Fibroblast of the aortic adventitia (primary cell): ENCODE measurements at places on chromosomes 1 and 21.
A peak's percentile ranks its signal among the peaks of the same experiment; 100 is the strongest.

- no peak for DNase-seq
Observed at GRCh38 chr1:10132852-10133251, 77.5 kb upstream of the KIF1B start.

DNA sequence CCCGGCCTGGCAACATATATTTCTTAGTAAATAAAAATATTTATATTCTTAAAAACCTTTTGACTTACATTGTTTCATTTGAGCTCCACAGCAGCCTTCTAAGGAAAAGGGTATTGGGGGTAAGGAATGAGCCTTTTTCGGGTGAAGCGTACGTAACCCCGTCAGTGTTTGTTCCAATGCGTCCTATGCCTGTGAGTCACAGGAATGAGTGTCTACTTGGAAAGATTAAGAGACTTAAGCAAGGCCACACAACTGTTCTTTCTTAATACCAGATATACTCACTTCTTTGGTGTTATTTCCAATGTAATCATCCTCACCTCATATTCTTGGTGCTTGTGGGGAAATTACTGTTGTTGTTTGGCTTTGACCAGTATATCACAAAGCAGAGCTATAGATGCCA is 22.7 kb downstream of the WDTC1 start:
- DNase-seq: peak; percentile 22

GRCh38 chr1:64038119-64038518 is 165.3 kb upstream of the UBE2U start:
- peak; percentile 67 for DNase-seq

DNA sequence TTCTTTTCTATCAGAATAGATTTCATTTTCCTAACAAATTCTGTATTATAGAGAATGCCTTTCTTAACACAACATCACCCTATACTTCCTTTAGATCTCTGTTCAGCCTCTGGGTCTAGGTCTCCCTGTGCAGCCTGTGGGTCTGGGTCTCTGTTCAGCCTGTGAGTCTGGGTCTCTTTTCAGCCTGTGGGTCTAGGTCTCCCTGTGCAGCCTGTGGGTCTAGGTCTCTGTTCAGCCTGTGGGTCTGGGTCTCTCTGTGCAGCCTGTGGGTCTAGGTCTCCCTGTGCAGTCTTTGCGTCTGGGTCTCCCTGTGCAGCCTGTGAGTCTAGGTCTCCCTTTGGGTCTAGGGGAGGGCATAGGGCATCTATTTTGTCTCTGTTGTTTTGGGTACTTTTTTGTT is 59.6 kb upstream of the DIP2A start:
- no peak for DNase-seq

DNA sequence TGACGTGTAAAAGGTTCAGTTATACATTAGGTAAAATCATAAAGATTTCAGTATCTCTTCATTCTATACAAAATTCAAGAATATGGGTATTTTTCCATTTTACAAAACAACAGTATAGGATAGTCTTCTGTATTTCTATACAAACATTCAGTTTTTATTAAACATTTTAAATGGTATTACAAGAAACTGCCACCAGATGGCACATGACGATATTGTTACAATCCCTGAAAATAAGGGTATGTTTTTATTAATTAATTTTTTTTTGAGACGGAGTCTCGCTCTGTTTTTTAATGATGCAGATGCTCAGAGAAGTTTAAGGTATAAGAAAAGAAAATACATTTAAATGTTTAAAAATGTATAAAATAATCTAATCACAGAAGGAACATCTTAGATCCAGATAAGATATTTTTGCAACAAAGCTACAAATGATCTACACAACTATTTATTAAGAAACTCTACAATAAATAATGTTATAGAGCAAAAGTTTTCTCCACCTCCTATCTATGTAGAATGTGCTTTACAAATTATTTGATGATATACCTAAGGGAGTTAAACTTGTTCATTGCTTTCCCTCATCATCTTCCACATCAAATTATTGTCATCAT is 23.5 kb upstream of the RSBN1 start:
- peak; percentile 81 for DNase-seq

DNA sequence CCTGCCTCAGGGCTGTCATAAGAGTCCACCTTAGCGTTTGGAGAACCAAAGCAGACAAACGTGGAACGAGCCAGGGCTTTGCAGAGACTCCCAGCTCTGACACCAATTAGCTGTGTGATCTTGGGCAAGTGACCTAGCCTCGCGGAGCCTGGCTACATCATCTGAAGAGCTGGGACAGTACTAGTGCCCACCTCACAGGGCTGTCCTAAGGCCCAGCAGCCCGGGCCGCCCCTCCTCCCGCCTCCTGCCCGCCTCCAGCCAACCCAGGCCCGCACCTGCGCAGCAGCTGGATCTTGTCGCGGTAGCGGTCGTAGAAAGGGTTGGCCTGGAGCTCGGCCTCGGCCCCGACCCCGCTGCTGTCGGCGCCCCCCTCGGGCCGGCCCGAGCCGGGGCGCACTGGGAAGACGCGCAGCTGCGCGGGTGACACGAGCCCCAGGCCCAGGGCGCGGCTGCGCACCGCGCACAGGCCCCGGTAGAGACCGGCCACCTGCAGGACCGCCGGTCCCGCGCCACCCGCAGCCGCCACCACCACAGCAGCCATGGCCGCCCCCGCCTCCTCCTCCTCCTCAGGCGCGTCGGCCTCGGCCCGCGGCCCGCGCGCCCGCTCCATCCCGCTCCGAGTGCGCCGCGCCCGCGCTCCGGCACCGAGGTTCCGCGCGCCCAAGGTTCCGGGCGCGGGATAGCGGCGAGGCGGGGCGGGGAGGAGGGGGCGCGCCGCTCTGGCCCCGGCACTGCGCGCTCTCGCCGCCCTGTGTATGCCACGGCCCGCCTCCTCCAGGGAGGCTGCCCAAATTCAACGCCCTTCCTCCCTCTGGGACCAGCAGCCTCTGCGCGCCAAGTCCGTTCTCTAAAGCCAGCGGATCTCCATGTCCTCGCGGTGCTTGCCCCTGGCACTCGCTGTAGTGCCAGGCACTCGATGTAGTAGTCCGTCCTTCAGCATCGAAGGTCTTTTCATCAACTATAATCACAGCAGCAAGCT is at the start of gene ATPAF1:
TSS of gene ATPAF1 (minus strand) at position 583 of the 979 bp plus-strand sequence. CDS start at position 541, 42 bp downstream.
- DNase-seq: peak; percentile 68

- no peak for DNase-seq
Observed at GRCh38 chr1:233561708-233562426, 52.0 kb upstream of the KCNK1 start.

DNA sequence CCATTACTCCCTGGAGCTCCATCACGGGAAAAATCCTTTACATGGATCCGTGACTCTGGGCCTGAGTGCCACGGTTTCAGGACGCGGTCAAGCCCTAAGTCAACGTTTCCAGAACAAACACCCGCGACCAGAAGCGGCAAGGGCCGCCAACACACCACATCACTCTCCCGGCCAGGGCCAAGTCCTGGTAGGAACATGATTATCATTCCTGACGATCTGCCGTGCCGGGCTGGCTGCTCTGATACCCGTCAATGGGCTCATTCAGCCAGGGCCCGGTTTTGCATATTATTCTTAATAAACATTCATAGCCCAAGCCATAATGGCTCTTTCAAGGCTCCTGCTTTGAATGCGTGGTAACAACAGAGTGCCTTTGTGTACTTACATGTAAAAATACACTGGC is 44.6 kb upstream of the SIM2 start:
- no peak for DNase-seq

GRCh38 chr1:153742411-153743142 is 14.7 kb downstream of the INTS3 start:
- DNase-seq: peak; percentile 73

GRCh38 chr1:4084048-4084431 is 184.0 kb upstream of the C1orf174 start:
- DNase-seq: no peak

- DNase-seq: no peak
Observed at GRCh38 chr1:67517046-67517445, 86.8 kb upstream of the SERBP1 start.

DNA sequence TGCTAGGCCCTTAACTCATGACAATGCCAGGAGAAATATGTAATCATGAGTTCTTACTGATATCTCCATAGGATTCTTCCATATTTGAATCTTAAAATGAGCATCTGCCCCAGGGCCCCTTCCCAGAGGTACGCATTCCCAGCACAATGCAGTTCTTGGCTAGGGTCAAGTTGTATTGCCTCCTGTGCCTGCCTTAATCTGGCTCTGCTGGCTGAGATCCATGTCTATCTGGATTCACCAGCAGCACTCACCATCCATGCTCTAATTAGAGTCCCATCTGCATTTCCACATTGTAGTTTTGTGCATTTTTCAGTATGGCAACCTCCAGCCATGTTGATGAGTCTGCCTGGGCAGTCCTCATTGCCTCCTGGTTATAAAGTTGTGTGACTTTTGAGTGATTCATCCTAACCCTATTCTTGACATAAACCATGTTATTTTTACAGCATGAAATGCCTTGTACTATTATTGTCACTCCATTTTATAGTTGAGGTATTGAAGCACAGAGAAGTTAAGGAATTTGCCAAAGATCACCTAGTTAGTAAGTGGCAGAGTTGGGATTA is 55.9 kb downstream of the CAMSAP2 start:
- no peak for DNase-seq

DNA sequence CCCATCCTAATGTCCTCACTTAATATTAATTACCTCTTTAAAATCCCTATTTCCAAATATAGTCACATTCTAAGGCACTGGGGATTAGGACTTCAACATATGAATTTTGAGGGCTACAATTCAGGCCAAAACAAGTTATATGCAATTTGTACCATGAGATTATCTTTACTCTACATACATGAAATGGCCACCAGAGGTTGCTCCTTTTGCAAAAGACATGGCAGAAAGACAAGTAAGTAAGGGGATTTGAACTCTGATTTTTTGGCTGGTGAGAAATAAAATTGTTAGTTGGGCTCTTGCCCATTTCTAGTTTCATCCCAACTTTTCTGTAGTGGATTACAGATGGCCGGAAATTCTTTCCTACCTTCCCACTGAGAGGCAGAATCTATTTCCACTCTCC is 4.8 kb upstream of the ALG6 start:
- DNase-seq: no peak

- no peak for DNase-seq
Observed at GRCh38 chr1:194466706-194467105, 1280.3 kb upstream of the B3GALT2 start.

- DNase-seq: no peak
Observed at GRCh38 chr1:40880813-40881549, 18.8 kb upstream of the CITED4 start.

DNA sequence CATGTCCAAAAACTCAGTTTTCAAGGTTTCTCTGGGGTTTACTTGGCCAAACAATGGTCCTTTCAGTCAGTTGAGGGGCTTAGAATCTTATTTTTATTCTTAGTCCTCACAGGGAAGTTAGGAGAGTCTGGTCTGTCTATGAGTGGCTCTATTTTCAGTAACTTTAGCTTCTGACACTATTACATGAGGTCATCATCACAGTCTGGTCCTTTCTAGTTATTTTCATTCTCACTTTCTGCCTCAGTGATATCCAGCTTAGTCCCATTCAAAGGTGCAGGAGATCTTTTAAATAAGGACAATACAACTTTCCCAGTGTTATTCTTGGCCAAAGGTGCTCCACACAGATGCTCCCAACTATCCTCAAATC is 30.0 kb upstream of the FGGY start:
- no peak for DNase-seq

DNA sequence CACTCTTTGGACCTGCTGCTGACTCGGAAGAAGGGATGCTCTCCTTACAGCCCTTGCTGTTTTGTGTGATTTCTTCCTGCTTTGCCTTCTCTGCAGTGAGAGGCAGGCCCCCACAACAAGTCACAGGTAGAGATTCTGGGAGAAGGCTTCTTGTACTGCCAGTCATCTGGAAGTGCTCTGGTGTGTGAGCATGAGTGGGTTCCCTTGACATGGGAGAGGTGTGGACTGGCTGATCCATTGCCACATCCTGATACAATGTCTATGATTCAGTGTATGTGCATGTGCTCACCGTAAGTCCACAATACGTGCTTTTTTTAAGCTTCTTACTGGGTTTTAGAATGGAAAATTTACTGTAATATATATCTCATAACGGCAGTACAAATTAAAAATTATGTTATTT is 46.0 kb upstream of the PLA2G4A start:
- peak; percentile 10 for DNase-seq

- DNase-seq: no peak
Observed at GRCh38 chr1:91706140-91706957, 179.6 kb downstream of the TGFBR3 start.

DNA sequence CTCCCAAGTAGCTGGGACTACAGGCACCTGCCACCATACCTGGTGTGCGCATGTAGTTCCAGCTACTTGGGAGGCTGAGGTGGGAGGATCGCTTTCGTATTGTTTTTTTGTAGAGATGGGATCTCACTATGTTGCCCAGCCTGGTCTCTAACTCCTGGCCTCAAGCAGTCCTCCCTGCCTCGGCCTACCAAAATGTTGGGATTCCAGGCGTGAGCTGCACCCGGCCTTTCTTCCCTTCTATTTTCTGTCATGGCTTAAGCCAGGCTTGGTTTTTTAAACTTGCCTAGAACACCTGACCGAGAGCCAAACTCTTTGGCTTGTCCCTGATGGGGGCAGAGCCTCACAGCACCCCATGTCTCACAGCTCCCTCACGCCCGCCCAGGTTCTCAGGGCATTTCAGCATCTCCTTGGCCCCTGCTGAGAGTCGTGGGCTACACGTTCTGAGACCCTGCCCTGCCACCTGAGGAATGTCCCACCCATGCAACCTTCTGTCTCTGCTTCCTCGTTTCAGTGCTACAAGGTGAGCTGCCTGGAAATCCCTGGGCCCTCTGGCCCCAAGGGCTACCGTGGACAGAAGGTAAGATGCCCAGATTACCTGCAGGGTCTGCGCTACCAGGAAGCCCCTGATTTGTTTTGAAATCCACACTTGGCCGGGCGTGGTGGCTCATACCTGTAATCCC is 15.7 kb downstream of the COL6A2 start:
- no peak for DNase-seq

- DNase-seq: peak; percentile 13
Observed at GRCh38 chr21:21631961-21632360, 633.8 kb downstream of the NCAM2 start.

DNA sequence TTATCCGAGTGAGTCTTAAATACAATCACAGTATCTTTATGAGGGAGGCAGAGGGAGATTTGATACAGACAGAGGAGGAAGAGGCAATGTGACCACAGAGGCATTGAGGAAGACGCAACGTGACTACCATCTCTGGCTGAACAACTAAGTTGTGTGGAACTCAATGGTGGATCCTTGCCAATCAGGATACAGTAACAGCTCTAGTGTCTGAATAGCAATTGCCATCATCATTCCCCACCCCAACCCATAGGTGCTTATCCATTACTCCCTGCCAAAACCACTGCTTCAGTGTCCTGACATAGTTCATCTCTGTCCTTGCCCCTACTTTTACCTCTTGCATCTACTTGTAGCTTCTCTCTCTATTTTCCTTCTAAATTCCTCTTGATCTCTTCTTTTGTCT is 20.5 kb upstream of the RHBDL2 start:
- DNase-seq: peak; percentile 60

GRCh38 chr1:26787381-26787705 is 407 bp upstream of the PIGV start:
- DNase-seq: peak; percentile 57

DNA sequence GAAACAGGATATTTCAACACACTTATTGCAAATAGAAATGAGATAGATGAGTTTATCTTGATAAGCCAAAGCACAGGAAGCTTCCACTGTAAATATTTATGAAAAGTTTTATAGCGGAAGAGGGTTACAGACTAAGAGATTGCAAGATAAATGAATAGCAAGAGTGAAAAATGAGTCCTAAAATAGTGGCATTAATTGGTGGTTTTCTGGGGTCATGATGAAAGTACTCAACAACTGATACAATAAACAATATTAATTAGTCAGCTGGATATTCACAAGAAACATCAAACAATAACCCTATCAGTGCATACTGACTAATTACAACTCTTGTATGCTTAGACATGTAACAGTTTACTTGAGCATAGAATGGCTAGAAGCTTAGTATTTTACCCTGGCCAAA is 154.8 kb upstream of the CHODL start:
- no peak for DNase-seq

GRCh38 chr1:246629030-246629429 is 62.8 kb downstream of the CNST start:
- no peak for DNase-seq
